ENCODE measurements at places on chromosomes 7 and 10.

DNA sequence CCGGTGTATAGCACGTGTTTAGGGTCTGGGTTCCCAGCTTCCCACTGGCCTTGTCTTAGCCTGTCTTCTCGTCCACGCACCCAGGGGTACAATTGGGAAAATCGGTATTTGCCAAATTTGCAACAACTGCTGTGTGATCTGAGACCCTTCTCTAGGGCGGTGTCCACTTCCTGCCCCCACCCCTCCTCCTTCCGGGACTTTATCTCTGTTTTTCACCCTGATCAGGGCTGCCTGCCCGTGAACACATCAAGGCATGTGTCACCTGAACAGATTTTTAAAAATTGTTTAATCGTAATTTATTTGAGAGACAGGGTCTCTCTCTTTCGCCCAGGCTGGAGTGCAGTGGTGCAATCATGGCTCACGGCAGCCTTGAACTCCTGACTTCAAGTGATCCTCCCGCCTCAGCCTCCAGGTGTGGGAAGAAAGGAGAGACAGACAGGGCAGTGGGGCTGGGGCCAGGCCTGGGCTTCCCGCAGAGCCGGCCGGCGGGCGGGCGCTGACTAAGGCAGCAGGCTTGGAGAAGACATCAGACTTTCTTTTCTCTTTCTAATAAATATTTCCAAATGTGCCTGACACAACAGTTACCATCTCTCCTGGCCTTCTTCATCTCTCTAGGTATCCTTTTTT is 27.5 kb downstream of the ELFN1 start:
- DNase-seq = no peak

DNA sequence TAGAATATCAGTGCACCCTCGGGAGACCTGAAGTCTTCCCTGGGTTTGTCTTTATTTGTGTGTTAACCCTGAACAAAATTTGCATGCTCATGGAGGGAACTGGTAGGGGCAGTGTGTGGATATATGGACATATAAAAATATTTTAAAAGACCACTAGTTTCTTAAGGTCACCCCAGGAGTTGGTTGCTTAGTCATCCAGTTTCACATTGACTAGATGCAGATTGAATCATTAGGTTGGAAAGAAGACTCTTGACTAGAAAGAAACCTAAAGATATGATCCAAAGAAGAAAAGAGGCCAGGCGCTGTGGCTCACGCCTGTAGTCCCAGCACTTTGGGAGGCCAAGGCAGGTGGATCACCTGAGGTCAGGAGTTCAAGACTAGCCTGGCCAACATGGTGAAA is 137.1 kb downstream of the KAT6B start:
- DNase-seq = no peak

DNA sequence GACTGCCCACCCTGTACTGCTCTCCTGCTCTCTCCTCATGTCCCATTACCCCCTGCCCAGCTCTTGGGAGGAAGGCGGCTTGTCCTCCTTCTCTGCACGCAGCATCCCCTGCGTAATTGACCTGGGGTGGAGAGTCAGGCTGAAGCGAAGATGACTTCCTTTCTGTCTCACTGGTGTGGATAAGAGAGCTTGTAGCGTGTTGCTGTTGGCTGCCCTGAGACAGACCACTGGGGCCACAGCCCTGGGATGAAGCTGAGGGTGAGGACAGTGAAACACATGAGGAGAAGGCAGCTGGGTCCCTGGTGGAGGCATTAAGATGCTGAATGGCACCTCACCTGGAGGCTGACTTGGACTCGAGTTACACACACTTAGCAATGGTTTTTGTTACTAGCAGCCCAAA is 310.3 kb upstream of the ZNF32 start:
- no peak for DNase-seq

GRCh38 chr7:16787127-16787526 is 17.7 kb downstream of the AGR2 start:
- no peak for DNase-seq

DNA sequence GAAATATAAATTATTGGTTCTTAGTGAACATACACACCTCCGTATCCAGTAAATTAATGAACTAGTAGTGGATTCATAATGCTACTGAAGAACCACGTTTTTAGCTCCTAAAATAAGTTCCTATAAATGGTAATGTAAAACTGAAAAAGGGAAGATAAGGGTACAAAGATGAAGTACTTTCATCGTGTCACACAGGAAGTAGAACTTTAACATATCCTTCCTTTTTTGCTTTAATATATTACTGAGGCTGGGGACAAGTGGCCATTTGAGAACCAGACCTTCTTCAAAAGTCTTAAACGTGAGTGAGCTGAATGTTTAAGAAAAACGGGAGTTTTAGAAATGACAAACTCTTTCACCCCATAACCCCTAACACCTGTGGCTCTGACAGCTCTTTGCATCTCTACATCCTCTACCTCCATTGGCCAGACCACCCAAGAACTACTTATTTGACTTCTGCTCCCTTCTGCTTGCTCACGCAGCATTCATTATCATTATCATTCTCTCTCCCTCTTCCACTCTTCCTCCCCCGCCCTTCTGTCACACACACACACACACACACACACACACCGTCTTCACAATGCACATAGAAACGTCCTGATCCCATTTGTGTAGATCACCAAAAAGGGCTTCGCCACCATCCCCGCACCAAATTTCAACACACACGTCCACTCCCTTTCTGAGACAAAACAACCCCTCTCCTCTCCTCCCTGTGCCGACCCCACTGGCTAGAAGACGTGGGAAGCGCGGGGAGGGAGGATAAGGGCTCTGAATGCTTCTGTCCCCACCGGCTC is 677 bp downstream of the SKAP2 start:
- DNase-seq = no peak
